ENCODE measurements at places on chromosomes 1 and 21. TPM values are rescaled to one million over a fixed set of nuclear protein-coding genes. Genes with fewer than 3 reads are reported as not detected.

DNA sequence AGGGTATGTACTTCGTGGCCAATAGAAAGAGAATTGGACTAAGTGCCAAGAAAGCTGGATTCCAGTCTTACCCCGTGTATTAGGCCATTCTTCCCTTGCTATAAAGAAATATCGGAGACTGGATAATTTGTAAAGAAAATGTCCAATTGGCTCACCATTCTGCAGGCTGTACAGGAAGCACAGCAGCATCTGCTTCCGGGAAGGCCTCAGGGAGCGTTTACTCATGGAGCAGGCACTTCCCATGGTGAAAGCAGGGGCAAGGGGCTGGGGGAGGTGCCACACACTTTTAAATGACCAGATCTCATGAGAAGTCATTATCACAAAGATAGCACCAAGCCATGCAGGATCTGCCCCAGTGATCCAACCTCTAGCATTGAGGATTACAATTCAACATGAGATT lies 7.8 kb upstream of the AMIGO1 start:
- 0 out of 2 replicates have a peak, but pooled peaks cover 8% of the 10 kb centered on the region for H3K27me3 ChIP-seq
- H3K36me3 ChIP-seq, result no peaks in the 10 kb centered on the region
- no peak for DNase-seq
- no peak overlapping the region for H3K27ac ChIP-seq
- H3K4me1 ChIP-seq, result no peaks in the 10 kb centered on the region

GRCh38 chr1:24720152-24720551 lies 25.1 kb upstream of the CLIC4 start:
- no peaks in the 10 kb centered on the region for H3K36me3 ChIP-seq
- peaks cover 52% of the 10 kb centered on the region for H3K4me1 ChIP-seq
- H3K4me3 ChIP-seq, result no peak overlapping the region
- peak; percentile 91 for DNase-seq
- no peaks in the 10 kb centered on the region for H3K27me3 ChIP-seq

DNA sequence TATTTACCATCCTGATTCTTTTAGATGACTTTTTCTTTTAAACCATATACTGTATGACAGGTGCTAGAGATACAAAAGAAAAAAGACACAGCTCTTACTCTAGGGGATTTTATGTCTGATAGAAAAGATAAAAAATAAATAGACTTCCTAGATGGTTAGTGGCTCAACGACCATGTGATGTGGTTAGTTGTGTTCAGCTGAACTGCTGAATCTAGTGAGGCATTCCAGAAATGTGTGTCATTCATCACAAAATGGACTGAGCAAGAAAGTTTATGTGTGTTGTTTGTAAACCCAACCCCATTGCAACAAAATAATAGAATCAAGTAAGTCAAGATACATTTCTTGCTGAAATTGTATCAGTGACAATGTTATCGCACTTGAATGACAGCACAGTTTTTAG lies 205.8 kb upstream of the LYPLAL1 start:
- H3K27me3 ChIP-seq, result no peaks in the 10 kb centered on the region
- H3K4me3 ChIP-seq, result no peak overlapping the region

KANK4 gene
- total RNA-seq, result 0.25 TPM

S100A7 gene
- not detected for total RNA-seq

DNA sequence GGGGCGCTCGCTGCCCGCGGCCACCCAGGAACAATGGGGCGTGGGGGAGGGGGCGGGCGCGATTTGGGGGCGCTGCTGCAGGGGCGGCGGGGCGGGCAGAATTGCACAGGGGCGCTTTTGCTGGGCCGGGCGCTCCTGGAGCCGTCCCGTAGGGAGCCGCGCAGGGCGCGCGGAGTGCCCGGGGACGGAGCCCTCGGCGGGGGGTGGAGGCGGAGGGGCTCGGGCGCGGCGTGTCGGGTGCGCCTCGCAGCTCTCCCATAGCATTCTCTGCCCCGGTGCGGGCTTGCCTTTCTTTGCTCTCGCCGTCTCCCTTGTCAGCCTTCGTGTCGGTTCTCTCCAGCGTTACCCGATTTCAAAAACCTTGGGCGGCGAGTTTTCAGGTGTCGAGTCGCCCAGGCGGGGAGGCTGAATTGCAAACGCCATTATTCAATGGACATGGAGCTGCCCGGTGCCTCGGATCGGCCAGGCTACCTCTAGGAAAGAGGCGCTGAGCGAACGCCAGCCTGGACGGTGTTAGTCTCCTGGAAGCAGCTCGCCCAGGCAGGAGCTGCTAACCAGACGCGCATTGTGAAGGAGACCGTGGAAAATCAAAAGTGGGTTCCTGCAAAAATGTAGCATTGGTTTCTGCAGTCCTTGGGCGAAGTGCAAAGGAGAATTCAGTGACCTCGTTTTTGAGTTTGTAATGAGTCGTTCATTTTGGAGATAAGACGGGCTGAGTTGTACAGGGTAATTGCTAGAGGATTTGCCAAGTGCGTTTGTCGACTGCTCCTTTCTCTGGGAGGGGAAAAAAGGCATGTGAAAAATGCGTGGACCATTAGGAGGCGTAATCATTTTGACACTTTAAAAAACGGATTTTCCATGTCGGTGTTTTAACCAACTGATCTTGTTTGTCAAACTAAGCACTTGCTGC lies 626 bp downstream of the CXADR start:
- no peak overlapping the region for H3K27ac ChIP-seq
- DNase-seq, result peak; percentile 42
- H3K4me3 ChIP-seq, result peak overlapping the region; percentile 63
- H3K4me1 ChIP-seq, result peaks cover 9% of the 10 kb centered on the region
- peaks cover 32% of the 10 kb centered on the region for H3K27me3 ChIP-seq
- H3K36me3 ChIP-seq, result no peaks in the 10 kb centered on the region

- H3K27me3 ChIP-seq, result no peaks in the 10 kb centered on the region
- H3K27ac ChIP-seq, result no peak overlapping the region
- H3K36me3 ChIP-seq, result no peaks in the 10 kb centered on the region
- H3K4me3 ChIP-seq, result no peak overlapping the region
Measured at GRCh38 chr1:183864611-183865010, 59.7 kb downstream of the RGL1 start.

DNA sequence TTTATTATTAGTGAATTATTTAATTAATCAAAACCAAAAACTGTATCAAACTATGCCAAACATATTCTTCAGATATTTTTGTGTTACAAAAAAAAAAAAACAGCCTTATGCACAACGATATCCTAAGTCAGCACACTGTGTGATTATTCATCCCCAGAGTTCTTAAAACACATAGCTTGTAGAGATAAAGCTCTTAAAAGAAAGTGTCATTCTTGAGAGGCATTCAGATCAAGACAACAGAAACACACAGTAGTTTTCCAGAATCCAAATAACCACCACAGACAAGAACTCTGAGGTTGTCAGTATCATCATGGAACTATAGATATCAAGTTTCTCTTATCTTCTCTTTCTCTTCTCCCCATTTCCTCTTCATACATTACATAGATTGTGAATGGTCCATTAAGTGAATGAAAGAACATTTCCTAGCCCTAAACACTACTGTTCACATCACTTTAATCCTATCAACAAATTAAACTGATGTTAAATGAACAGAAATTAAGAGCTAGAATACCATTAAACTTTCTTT lies 13.5 kb downstream of the ZZZ3 start:
- no peak overlapping the region for H3K27ac ChIP-seq
- peaks cover 46% of the 10 kb centered on the region for H3K4me1 ChIP-seq
- no peaks in the 10 kb centered on the region for H3K27me3 ChIP-seq
- no peak for DNase-seq
- no peaks in the 10 kb centered on the region for H3K36me3 ChIP-seq

DNA sequence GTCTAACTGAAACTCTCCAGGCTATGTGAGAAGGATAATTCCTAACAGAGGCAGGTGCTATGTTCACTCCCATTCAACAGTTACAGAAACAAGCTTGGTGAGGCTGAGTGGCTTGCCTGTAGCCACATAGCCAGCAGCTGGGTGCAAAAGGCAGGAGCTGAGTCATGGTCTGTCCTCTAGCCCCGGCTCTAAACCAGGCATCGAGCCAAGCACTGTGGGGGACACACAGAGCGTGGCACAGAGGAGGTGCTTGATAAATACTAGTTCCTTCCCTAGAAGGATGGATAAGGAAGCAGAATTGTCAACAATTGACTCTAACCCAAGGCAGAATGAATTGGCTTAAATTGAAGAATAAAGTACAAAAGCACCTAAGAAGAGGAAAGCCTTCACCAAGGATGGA lies 10.4 kb upstream of the KCNA2 start:
- H3K4me1 ChIP-seq, result no peaks in the 10 kb centered on the region
- H3K4me3 ChIP-seq, result no peak overlapping the region
- H3K27me3 ChIP-seq, result peaks cover 31% of the 10 kb centered on the region
- peak; percentile 21 for DNase-seq
- no peak overlapping the region for H3K27ac ChIP-seq
- H3K36me3 ChIP-seq, result no peaks in the 10 kb centered on the region

- no peaks in the 10 kb centered on the region for H3K27me3 ChIP-seq
- H3K27ac ChIP-seq, result peak overlapping the region; percentile 89
- H3K4me1 ChIP-seq, result peaks cover 40% of the 10 kb centered on the region
- no peaks in the 10 kb centered on the region for H3K36me3 ChIP-seq
- peak; percentile 82 for DNase-seq
Measured at GRCh38 chr1:32988665-32989064, 24.1 kb upstream of the RNF19B start.

MTX1 gene
- 39.6 TPM for total RNA-seq

KRTAP6-2 gene
- total RNA-seq, result not detected

DNA sequence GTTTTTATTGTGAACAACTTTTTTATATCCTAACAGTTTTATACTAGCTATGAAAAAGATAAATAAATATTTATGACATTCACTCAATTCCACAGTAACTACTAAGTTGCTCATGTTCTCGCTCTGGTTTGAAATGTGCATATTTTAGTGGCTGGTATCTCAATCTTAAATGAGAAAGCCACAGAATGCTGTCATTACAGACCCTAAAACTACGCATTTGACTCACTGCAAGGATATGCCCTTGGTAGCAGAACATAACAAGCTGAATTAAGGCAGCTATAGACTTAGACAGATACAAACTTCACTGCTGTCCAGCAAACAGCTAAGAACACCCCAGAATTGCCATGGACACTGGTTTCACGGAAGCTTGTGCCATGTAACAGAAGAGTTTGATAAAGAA lies 19.0 kb downstream of the DAB1 start:
- H3K27ac ChIP-seq, result no peak overlapping the region
- no peak overlapping the region for H3K4me3 ChIP-seq
- H3K36me3 ChIP-seq, result no peaks in the 10 kb centered on the region
- no peaks in the 10 kb centered on the region for H3K4me1 ChIP-seq
- no peaks in the 10 kb centered on the region for H3K27me3 ChIP-seq

ALDH9A1 gene
- 113 TPM for total RNA-seq

DNA sequence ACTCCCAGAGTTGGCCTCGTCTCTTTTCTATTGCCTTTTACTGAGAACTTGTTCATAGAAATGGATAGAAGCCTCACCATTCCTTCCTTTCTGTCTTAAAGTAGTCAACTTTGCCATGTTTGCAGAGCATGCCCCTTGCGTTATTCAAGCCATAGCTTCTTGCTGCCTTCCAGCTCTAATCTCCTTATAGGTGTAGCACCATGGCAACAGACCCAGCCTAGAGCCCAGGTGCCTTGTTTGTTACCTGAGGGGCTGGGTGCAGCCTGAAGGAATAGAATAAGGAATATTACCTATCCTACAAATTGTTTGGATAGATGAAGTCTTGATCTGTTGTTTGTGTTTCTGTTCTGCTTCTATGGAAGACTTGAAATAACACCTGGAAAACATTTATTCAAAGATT lies 59.9 kb downstream of the CLEC20A start:
- no peak for DNase-seq
- H3K27ac ChIP-seq, result no peak overlapping the region
- no peaks in the 10 kb centered on the region for H3K27me3 ChIP-seq
- peaks cover 20% of the 10 kb centered on the region for H3K36me3 ChIP-seq

DNA sequence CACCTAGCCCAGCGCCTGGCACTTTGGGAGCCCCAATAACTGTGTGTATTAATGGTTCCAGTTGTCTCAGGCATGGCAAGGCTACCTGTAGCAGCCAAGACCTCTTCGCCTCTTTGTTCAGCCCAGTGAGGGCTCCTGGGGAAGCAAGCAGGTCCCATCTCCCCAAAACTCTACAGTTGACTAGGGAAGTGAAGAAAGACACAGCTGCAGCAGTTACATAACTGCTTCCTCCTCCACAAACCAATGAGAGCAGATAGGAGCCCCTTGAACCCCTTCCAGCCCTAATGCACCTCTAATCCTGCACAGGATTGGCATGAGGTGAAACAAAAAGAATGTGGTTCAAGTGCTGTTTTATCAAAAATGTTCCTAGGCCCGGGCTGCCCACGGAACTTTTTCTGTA lies 100.5 kb downstream of the SYF2 start:
- no peak overlapping the region for H3K27ac ChIP-seq
- H3K4me3 ChIP-seq, result no peak overlapping the region
- DNase-seq, result no peak
- peaks cover 32% of the 10 kb centered on the region for H3K27me3 ChIP-seq
- no peaks in the 10 kb centered on the region for H3K36me3 ChIP-seq

- H3K4me3 ChIP-seq, result no peak overlapping the region
- peak overlapping the region; percentile 13 for H3K27ac ChIP-seq
- peaks cover 95% of the 10 kb centered on the region for H3K36me3 ChIP-seq
- peak; percentile 64 for DNase-seq
- no peaks in the 10 kb centered on the region for H3K27me3 ChIP-seq
Measured at GRCh38 chr1:19169642-19170041, 40.4 kb downstream of the UBR4 start.

DNA sequence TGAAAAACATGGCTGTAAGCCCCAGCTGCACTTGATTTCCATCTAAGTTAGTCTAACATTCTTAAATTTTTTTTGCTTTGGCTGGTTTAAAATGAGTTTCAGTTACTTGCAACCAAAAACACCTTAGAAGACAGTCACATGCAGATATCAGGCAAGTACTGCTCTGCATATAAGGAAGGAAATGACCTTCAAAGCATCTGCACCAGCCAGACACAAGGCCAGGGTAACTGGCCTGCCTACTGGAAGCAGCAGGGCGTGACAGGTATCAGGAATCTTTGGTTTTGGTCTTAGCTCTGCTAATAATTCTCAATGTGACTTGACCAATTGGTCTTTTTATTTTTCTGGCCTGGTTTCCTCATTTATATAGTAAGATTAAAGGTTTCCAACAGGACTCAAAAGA lies 33.5 kb downstream of the SCYL3 start:
- DNase-seq, result no peak
- H3K36me3 ChIP-seq, result peaks cover 65% of the 10 kb centered on the region
- H3K4me3 ChIP-seq, result no peak overlapping the region
- no peak overlapping the region for H3K27ac ChIP-seq
- H3K27me3 ChIP-seq, result no peaks in the 10 kb centered on the region

GRCh38 chr1:119737040-119737682 lies 25.4 kb downstream of the PHGDH start:
- H3K4me1 ChIP-seq, result no peaks in the 10 kb centered on the region
- no peak overlapping the region for H3K27ac ChIP-seq

MAP10 gene
- 2.3 TPM for total RNA-seq

ETS2 gene
- 4.4 TPM for total RNA-seq

GRCh38 chr1:204435872-204436271 lies 24.3 kb upstream of the PPP1R15B start:
- H3K27ac ChIP-seq, result peak overlapping the region; percentile 51
- H3K27me3 ChIP-seq, result no peaks in the 10 kb centered on the region
- H3K4me3 ChIP-seq, result peak overlapping the region; percentile 10
- peak; percentile 65 for DNase-seq
- no peaks in the 10 kb centered on the region for H3K36me3 ChIP-seq
- peaks cover 46% of the 10 kb centered on the region for H3K4me1 ChIP-seq
